Spleen (tissue), 13 donors: ENCODE measurements at places on chromosomes 2 and 18. TPM values are rescaled to one million over a fixed set of nuclear protein-coding genes. Genes with fewer than 3 reads are reported as not detected.
A peak's percentile ranks its signal among the peaks of the same experiment; 100 is the strongest.

PPP4R3B gene
- 77.4 TPM for total RNA-seq

CCDC74A gene
- total RNA-seq = 3.7 TPM

- no peaks in the 10 kb centered on the region for H3K36me3 ChIP-seq
- no peaks in the 10 kb centered on the region for H3K4me1 ChIP-seq
- DNase-seq = no peak
Observed at GRCh38 chr2:39717067-39717466, 51.4 kb downstream of the TMEM178A start.

CREG2 gene
- total RNA-seq = not detected

DNA sequence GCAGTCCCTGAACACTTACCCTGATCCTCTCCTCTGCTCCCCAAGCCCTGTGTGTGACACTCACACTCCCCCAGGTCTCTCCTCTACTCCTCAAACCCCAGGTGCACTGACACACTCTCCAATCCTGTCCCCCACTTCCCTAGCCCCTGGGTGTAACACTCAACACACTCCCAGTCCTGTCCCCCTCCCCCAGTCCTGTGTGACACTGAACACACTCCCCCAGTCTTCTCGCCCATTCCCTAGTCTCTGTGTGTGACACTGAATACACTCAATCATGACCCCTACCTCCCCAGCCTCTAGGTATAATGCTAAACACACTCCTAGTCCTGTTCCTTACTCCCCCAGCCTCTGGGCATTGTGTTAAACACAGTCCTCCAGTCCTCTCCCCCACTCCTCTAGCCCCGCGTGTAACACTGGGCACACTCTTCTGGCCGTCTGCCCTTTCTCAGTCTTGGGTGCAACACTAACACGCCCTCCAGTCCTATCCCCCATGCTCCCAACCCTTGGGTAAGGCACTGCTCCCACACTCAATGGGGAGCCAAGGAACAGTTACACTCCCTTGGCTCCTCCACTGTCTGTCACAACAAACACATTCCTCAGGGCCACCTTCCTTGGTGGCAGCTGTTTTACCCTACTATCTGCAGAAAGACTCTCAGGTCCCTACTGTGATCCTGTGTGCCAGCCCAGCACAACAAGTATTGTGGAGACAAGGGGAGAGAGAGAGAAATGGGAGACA, 82.5 kb upstream of the PKDCC start:
- peaks cover 15% of the 10 kb centered on the region for H3K4me1 ChIP-seq
- H3K27ac ChIP-seq = peak overlapping the region; percentile 70
- no peak for DNase-seq
- H3K27me3 ChIP-seq = no peaks in the 10 kb centered on the region
- no peaks in the 10 kb centered on the region for H3K36me3 ChIP-seq

DNA sequence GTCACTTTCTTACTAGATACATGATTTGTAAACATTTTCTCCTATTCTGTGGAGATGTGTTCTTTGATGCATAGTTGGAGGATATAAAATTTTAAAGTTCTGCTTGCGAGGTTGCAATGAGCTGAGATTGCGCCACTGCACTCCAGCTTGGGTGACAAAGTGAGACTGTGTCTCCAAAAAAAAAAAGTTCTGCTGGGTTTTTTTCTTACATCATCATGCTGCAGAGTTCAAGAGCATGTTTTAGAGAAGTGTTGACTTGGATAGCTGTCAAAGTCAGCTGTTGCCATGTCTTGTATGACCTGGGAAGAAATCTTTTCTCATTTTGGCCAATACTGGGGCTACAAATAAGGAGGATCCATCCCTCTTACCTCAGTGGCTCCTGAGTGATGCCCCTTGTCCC, 71.3 kb downstream of the UGGT1 start:
- H3K27me3 ChIP-seq = no peaks in the 10 kb centered on the region
- peak overlapping the region; percentile 86 for H3K27ac ChIP-seq
- H3K4me1 ChIP-seq = no peaks in the 10 kb centered on the region

- H3K36me3 ChIP-seq = no peaks in the 10 kb centered on the region
- H3K4me3 ChIP-seq = no peak overlapping the region
- H3K4me1 ChIP-seq = no peaks in the 10 kb centered on the region
- no peak overlapping the region for H3K27ac ChIP-seq
- no peaks in the 10 kb centered on the region for H3K27me3 ChIP-seq
Observed at GRCh38 chr18:79770826-79771225, 26.9 kb upstream of the KCNG2 start.

DNA sequence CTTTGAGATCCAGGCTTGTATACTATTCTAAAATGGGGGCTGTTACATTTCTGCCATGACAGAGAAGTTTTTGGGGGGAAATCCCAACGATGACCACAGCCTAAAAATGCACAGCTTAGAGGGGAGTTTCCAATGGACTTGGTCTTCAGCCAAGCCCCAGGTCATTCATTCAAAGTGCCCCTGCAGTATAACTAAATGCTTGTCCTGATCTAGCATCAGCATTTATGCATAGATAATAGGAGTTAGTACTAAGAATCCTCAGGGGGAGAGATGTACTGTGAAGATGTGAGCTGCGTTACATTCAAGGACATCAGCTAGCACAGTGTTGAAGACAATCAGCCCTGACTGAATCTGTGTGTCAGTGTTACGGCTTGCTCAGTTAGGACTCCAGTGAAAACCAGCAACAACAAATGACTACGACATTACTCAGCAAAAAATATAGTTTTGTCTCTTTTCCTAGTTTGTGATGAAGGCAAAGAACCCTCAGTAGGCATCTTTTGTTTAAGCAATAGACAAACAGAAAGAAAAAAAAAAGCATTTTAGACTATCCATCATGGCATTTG, 160.9 kb downstream of the ZEB2 start:
- DNase-seq = no peak
- H3K4me3 ChIP-seq = no peak overlapping the region
- H3K36me3 ChIP-seq = no peaks in the 10 kb centered on the region
- H3K27ac ChIP-seq = no peak overlapping the region

- no peaks in the 10 kb centered on the region for H3K27me3 ChIP-seq
- no peak overlapping the region for H3K4me3 ChIP-seq
- DNase-seq = no peak
- H3K4me1 ChIP-seq = no peaks in the 10 kb centered on the region
Observed at GRCh38 chr2:4110273-4110672, 406.9 kb downstream of the DCDC2C start.

- DNase-seq = no peak
- H3K4me3 ChIP-seq = no peak overlapping the region
- no peaks in the 10 kb centered on the region for H3K4me1 ChIP-seq
- no peak overlapping the region for H3K27ac ChIP-seq
- H3K36me3 ChIP-seq = no peaks in the 10 kb centered on the region
Observed at GRCh38 chr18:9000733-9001132, 101.8 kb upstream of the NDUFV2 start.

- DNase-seq = no peak
- no peak overlapping the region for H3K4me3 ChIP-seq
Observed at GRCh38 chr2:200382874-200383273, 76.4 kb downstream of the SPATS2L start.
